ENCODE measurements at places on chromosomes 6 and 20.

- no peak for DNase-seq
Measured at GRCh38 chr20:21396599-21397340, 556 bp downstream of the NKX2-4 start.

GRCh38 chr6:7629321-7629720 is 39.3 kb downstream of the SNRNP48 start:
- no peak for DNase-seq

DNA sequence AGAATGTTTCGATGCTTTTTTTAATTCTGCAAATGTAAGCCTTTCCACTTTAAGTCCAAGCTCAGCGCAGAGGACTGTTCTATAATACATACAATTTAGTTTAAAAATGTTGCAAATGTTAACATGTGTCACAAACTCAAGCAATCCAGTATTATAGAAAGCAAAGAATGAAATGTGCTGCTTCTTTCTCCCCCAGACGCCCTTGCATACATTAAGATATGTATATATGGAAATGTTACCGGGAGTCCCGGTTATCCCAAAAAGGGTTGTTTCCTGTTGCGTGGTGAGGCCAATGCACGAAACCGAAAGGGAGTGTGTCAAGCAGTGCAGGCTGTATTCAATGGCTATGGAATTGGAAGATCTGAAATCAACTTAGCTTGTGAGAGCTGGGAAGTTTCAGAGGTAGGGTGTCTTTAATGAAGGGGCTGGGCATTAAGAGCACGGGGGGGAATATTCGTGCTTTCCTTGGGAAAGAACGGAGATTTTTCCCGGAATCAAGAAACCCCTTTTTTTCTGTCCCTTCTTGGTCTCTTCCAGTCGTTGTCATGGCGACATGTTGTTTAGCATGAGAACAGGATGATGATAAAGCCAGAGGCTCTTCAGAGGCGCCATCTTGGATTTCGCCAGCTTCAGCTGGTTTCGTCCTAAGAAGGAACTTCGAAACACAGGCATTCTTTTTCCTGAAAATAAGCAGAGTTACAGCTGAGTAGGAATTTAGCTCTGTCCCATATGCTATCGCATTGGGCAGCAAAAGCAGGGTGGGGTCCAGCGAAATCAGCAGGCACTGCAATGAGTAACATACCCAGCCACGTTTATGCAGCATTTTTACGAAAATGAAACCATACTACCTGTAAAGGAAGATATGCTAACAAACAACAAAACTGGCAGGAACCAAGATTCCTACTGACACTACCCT is 10.1 kb upstream of the NQO2 start:
- peak; percentile 94 for DNase-seq

DNA sequence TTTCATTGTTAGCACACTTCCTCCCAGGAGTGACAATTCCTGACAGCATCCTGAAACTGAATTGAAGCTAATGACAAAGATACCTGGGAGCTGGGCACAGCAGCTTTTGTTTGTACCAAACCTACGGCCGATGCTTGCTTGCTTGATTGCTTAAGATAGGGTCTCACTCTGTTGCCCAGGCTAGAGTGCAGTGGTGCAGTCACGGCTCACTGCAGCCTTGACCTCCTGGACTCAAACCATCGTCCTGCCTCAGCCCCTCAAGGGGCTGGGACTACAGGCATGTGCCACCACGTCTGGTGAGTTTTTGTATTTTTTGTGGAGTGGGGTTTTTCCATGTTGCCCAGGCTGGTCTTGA is 84.7 kb upstream of the SCP2D1 start:
- no peak for DNase-seq

DNA sequence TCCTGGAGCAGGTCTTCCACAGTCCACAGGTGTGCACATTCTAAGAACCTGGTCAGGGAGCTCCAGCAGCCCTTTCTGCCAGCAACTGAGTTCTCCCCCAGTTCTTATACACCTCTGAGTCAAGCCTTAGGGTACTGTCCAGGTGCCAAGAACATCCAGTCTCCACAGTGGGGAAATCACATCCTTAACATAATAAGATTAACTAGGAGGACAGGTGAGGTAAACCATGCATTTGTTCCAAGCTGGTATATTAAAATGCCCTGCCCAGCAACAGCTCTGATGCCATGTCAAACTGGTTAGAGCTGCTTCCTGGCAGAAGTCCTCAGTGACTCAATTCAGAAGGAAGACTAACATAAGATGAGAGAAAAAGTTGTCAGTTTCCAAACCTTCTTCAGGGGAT is 303.9 kb upstream of the SGK1 start:
- DNase-seq = no peak

GRCh38 chr6:115629415-115629814 is 431.3 kb downstream of the FRK start:
- no peak for DNase-seq

DNA sequence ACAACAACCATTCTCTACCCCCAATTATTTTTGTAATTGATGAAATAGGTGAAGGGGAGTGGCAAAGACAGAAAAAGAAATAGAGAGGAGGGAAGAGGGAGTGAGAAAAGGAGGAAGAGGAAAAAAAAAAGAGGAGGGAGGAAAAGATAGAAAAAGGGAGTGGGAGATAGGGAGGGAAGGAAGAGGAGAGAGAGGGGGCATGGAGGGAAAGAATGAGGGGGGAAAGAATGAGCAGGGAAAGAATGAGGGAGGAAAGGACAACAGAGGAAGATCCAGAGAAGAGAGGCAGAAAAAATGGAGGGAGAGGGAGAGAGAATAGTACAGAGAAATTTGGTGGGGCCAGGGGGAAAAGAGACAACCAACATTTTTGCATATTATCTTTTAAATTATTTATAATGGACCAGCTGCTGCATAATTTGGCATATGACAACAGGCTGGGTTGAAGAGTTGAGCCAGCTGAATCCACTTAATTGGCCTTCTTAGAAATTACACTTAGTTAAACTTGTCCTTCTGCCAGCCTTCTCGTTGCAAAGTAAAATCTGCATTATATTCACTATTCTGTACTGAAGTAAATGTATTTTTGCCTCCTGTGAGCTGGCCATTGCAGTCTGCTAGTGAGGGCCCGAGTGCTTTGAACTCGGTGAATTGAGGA is 101.0 kb downstream of the ARHGAP18 start:
- no peak for DNase-seq

GRCh38 chr6:148689168-148689567 is 57.7 kb upstream of the UST start:
- DNase-seq = no peak

DNA sequence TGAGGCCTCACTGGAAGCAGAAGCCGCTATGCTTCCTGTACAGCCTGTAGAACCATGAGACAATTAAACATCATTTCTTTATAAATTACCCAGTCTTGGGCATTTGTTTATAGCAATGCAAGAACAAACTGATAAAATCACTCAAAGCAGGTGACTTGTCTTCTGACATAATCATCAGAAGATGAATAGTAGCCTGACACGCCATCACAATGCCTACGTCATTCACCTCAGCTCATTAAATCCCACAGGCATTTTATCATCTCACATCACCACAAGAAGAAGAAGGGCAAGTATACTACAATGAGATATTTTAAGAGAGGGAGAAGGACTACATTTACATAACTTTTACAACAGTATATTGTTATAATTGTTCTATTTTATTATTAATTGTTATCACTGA is 3.1 kb upstream of the CAP2 start:
- DNase-seq = no peak

DNA sequence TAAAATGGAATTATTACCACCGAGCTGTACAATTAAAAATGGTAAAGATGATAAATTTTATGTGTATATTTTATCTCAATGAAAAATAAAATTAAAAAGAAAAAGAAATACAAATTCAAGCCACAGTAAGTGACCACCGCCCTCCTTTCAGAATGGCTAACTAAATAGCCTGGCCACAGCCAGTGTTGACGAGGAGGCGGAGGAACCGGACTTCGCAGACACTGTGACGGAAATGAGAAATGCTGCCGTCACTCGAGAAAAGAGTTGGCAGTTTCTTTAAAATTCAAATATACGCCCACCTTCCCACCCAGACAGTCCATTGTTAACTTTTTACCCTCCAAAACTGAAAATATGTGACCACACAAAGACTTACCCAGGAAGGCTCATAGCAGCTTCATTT is 50.0 kb downstream of the FOXF2 start:
- DNase-seq = no peak

DNA sequence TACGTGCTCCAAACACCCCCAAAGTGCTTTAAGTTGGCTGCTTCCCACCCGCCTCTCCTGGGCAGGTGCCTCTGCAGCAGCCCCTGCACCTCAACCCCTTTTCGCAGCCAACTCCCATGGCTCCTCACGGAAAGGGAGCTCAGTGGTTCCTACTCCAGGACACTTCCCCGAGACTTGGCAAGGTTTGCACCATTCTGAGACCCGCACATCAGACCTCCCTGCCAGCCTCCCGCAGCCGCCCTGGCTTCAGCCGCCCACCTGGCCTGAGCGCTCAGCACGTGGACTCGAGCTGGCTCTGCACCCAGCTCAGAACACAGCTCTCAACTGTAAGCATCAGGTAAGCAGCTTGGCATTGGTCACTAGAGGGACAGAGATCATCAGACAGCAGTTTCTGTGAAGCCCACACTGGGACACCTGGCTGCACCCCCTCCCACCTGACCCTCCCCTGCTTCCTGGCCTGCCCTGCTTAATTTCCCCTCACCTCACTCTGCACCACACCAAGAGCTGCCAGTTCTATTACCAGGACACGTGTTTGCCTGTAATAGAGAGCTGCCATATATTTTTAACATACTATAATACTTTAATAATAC is 28.5 kb downstream of the GMDS start:
- no peak for DNase-seq

DNA sequence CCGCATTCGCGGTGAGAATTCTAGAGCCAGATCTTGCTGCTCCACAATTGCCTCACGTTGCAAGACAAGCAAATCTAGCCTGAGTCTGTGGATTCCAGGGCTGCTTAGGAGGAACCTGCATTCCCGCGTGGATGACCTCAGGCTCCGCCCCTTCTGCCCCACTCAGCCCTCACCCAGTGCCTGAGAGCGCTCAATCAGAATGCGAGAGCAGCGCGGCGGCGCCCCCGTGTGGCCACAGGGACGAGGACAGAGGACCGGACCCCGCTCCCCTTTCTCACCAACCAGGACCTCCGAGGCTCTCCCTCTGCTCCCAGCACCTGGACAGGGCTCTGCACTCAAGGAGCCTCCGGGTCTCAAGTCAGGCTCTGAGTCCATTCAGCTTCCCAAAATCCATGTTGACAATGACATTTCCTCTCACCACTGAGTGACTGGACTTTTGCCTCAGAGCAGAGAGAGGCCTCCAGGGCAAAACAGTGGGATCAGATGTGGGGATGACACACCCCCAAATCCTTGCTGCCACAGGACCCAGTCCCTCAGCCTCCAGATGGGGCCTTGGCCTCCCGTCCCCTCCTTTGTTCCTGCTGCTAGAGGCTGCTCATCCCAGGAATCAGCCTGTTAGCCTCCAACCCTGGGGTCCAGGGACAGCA is 52.0 kb downstream of the RPP21 start:
- DNase-seq = peak; percentile 47

DNA sequence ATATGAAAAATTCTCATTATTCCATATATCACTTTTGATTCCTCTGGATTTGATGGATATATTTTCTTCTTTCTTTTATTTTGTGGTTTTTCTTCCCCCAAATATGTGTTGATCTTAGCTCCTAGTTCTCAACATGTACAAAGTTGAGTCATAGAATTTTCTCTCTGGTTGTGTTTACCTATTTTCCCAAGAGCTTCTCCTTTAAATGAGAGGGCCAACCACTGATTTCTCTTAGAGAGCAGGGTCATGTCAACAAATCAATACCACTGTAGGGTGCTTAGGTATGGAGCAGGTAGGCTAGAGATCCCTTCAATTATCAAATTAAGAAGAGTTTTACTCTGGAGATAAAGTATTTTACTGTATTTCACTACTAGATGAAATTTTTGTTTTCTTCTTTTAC is 145.7 kb downstream of the BMP5 start:
- DNase-seq = no peak

DNA sequence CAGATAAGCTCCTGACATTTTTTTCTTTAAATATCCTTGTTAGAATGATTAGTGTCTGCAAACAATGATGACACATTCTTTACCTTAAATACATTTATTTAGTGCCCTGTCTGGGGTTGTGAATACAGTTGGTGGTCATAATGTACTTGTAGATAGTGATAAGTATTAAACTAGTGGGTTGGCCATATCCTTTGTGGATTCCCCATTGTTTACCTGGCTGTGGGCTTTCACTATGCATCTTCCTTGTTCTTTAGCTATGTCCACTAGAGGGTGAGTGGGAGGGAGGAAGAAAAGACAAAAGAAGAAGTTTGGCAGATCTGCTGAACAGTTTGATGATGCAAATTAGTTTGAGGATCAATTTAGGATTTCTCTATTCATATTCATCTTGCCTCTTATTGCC is 15.7 kb downstream of the HS3ST5 start:
- no peak for DNase-seq

DNA sequence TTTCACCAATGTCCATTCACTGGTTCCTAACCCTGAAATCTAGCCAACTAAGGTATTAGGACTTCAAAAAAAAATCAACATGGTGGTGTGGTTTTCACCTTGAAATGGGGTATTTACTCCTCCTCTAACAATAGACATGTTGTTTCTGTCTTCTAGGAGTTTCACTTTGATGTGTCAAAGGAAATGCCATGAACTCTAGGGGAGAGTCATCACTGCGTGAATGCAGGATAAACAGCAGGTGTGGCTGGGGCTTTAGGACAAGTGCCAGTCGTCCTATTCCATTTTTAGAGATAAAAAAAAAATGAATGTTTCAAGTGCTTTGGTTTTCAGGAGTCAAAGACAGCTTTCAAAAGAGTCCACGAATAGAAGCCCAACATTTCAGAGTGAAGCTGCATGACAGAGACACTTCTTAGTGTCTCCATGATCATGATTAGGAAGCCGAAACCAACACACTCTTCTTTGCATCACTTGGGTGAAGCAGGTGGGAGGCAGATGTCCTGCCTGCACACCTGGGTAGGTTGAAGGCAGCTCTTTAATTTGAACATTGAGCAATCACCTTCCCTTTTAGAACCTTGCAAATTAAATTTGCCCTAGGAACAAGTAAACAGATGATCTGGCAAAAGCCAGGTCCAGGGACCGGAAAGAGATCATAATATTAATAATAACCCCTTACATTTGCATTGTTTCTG is 328.5 kb upstream of the PRDM1 start:
- peak; percentile 93 for DNase-seq

- DNase-seq = no peak
Measured at GRCh38 chr20:59817846-59818615, 115.4 kb downstream of the SYCP2 start.

Measured in SW480 (cell line).